ENCODE measurements at places on chromosomes 11 and 22.
A peak's percentile ranks its signal among the peaks of the same experiment; 100 is the strongest.

GRCh38 chr11:68658661-68659060 lies 25.7 kb upstream of the GAL start:
- DNase-seq = peak; percentile 46

GRCh38 chr11:123034597-123034996 lies 27.3 kb downstream of the HSPA8 start:
- DNase-seq = no peak

- peak; percentile 99 for DNase-seq
Observed at GRCh38 chr22:37741312-37741795, 44.5 kb downstream of the TRIOBP start.

- no peak for DNase-seq
Observed at GRCh38 chr11:72179049-72179803, 12.7 kb upstream of the FOLR1 start.

- peak; percentile 35 for DNase-seq
Observed at GRCh38 chr11:44977493-44977984, 26.9 kb upstream of the TP53I11 start.

GRCh38 chr22:37383341-37383740 lies 43.9 kb downstream of the ELFN2 start:
- DNase-seq = no peak

DNA sequence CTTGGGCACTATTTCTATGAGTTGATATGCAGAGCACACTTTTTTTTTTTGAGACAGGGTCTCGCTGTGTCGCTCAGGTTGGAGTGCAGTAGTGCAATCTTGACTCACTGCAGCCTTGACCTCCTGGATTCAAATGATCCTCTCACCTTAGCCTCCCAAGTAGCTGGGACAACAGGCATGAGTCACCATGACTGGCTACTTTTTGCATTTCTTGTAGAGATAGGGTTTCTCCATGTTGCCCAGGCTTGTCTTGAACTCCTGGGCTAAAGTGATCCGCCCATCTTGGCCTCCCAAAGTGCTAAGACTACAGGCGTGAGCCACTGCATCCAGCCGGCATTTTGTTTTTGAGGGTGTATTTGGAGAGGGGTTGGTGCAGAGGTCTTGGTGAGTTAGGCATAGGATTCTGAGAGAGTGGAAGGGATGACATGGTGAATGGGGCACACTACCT lies 29.9 kb upstream of the MTCH2 start:
- DNase-seq = peak; percentile 9

- no peak for DNase-seq
Observed at GRCh38 chr11:90318651-90319050, 95.8 kb upstream of the CHORDC1 start.

GRCh38 chr11:44344921-44345320 lies 35.0 kb upstream of the ALX4 start:
- DNase-seq = no peak

- no peak for DNase-seq
Observed at GRCh38 chr11:112211536-112211935, 14.7 kb upstream of the PTS start.

DNA sequence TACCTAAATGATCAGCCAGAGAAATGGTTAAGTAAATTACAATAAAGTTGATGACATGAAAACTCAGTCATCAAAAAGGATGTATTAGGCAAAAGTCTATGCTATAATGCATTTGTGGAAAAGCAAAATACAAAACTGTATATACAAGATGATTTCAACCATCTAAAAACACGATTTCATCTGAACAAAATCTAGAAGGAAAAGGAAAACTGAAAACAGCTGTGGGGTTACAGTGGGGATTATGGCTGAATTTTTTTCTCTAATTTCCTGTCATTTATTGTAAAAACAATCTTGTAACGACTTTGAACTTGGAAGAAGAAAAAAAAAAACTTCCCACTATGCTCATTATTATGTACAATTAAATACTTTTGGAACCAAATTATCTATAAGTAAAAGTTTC lies 30.3 kb downstream of the CHEK2 start:
- no peak for DNase-seq

GRCh38 chr11:70034740-70035365 lies 43.3 kb upstream of the ANO1 start:
- DNase-seq = no peak

DNA sequence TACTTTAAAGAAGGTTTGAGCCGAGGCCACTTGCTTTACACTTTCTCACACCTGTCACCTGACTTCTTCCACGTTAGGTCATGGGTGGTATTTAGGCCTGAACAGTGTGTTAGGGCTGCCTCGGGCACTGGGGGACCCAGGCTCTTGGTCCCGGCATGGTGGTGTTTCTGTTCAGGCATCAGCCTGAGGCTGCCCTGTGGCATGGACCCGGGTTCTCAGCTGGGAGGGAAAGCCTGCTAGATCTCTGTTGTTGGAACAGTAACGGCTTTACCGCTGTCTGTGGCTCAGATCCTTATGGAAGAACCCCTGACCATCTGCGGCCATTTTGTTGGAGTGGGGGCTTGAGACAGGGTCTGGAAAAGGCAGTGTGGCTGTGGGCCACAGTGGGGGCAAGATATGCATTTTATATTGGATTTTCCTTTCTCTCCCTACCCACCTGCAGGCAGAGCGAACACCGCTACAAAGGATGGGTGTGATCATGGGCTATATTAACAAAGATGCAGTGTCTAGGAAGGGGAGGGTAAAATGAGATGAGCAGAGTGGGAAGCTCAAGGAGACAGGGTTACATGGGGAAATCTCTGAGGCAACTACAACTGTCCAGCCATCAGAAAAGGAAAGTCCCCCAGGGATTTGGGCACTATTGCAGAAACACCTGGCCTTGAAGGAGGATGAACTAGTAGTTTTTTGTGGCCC lies 1.6 kb upstream of the KCNJ11 start:
- no peak for DNase-seq

GRCh38 chr11:1167256-1167655 lies 9.5 kb downstream of the MUC5AC start:
- no peak for DNase-seq

DNA sequence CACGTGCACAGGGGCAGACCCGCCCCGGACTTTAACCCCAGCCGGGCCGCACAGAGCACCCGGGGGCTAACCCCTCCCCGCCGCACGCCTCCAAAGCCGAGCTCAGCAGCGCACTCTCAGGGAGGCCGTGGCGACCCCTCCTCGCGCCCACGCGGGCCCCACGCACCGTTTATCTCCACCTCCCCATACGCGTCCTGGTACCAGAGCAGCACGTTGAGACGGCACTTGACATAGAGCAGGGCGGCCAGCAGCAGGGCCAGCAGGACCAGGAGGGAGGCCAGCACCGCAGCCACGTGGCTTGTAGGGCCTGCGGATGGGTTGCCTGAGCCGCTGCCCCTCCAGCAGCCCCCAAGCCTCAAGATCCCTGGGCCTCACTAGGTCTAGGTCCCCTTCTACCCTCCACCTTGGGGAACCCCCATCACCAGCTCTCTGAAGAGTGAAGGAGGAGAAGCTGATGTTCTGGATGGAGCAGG lies 7.1 kb downstream of the SIGIRR start:
- no peak for DNase-seq

DNA sequence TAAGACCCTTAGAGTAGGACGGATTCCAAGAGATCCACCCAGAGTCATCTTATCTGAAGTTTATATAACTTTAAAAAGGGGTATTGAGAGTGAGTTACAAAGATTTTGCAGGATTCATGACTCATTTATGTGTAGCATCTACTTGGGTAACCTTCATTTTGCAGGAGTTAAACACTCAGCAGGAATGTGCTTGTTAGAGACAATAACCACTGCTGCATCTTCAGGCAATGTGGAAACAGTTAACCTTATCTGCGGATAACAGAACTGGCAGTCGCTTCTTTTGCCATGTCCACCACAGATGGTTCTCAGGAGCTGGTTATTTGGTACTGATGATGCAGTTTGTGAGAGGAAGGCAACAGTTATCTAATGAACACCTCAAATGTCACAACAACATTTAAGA lies 417.9 kb upstream of the DDI1 start:
- peak; percentile 54 for DNase-seq

DNA sequence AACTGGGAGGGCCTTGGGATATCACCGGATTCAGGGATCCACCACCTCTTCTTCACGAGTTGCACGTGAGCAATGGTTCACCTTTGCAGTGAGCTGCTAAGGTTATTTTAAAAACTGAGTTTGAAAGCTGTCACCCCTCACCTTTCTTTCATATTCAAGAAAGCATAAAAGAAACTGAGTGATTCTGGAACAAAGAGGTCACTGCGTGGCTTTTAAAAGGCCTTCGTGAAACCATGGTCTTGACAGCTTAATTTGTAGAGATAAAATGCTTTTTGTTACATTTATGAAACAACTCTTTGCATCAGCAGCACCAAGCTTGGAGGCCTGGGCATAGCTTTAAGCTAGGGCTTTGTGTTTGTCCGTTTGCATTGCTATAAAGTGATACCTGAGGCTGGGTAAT lies 101.4 kb upstream of the NECTIN1 start:
- no peak for DNase-seq

- DNase-seq = peak; percentile 68
Observed at GRCh38 chr22:38868886-38869381, 3.1 kb downstream of the CBX6 start.

- DNase-seq = no peak
Observed at GRCh38 chr11:85710917-85711316, 24.9 kb upstream of the CCDC89 start.

DNA sequence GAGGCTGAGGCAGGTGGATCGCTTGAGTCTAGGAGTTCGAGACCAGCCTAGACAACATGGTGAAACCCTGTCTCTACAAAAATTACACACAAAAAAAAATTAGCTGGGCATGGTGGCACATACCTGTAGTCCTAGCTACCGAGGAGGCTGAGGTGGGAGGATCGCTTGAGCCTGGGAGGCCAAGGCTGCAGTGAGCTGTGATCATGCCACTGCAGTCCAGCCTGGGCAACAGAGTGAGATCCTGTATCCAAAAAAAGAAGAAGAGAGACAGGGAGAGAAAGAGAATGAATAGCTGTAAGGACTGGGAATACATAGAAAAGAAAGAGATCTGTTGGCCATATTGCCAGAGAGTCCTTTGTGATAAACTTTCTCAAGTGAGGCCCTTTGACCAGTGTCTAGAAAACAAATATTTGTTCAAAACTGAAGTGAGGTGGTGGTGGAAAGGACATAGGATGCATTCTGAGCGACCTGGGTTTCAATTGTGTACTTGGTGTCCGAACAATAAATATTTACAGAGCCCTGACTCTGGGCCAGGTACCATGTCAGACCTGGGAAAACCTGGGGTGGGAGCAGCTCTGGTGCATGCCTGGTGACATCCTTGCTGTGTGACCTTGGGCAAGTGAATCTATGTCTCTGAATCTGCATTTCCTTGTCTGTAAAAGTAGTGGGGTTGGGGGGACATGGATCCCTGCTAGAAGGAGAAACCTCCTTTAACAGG lies 89.6 kb upstream of the CRYBB3 start:
- no peak for DNase-seq

GRCh38 chr11:4578624-4579023 lies 2.9 kb upstream of the OR52I2 start:
- no peak for DNase-seq

DNA sequence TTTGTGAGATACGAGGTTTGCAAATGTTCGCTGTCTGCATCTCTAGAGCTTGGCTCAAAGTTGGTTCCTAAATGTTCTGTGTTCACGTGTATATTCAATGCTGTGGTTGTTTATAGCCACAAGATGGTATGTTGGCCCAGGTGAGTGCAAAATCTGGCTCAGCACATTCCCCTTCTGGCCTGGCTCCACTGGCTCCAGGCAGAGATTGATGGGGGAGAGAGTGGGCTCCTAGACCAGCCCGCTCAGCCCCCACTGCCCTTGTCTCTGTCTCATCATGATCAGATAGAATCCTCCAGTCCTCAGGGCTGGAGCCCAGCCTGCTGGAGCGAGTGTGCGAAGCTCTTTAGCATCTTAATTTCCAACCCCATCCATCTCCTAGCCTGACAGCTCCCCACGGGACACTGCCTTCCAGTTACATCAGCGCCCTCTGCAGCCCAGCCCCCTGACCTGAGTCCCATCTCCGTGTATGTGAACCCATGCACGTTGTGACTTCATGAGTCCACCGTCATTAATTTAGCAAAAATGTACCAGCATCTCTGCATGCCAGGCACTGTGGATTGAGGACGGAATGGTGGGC lies 2.0 kb downstream of the P2RX3 start:
- DNase-seq = no peak

DNA sequence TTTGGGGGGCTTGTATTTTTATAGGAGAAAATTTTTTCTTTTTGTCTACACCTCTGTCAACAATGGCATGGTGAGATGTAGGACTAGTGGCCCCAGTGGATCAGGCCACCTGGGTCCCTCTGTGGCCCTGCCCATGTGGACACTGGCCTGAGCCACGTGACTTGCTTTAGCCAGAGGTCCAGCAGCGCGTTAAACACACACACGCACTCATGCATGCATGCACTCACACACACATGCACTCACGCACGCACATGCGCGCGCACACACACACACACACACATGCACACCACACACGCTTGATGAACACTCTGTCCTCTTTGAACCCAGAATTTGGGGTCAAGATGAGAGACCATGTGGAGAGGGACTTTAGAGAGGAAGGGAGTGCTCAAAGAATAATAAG lies 59.4 kb upstream of the NUP50 start:
- no peak for DNase-seq

All from fibroblast of pulmonary artery (primary cell).